Left ventricle myocardium superior (tissue), 1 donor: ENCODE measurements at places on chromosomes 1 and 21.

DNA sequence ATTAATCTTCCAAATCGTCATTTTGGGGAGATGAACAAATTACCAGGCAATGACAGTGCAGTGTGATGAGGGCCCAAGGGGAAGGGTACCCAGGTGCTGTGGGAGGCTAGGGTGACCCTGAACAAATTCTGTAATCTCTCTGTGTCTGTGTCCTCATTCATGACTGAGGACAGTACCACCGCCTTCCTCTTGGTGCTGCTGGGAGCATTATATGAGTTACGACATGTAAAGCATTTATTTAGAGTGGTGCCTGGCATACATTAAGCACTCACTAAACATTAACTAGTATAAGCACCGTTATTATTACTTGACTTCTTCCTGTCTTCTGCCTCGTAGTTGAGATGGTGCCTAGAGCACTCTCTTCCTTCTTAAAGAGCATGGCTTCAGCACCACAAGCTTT lies 468.2 kb upstream of the VAMP3 start:
- no peak for DNase-seq

DNA sequence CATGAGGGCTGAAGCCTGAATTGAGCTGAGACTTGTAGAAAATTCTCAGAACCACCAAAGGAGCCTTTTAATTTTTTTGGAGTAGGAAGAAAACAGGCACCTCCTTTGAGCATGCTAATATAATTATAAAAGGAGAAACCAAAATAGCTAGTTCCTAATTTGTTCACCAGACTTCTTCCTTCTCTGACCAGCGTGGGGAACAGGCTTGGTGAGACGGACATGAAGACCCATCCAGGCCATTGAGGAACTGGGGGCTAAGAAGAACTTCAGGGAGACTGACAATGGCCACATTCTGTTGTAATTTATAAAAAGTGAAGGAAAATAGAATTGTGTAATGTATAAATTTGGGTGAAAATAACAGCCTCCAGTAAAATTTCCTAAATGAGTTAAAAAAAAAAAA lies 62.6 kb downstream of the MAN1C1 start:
- no peak for DNase-seq

DNA sequence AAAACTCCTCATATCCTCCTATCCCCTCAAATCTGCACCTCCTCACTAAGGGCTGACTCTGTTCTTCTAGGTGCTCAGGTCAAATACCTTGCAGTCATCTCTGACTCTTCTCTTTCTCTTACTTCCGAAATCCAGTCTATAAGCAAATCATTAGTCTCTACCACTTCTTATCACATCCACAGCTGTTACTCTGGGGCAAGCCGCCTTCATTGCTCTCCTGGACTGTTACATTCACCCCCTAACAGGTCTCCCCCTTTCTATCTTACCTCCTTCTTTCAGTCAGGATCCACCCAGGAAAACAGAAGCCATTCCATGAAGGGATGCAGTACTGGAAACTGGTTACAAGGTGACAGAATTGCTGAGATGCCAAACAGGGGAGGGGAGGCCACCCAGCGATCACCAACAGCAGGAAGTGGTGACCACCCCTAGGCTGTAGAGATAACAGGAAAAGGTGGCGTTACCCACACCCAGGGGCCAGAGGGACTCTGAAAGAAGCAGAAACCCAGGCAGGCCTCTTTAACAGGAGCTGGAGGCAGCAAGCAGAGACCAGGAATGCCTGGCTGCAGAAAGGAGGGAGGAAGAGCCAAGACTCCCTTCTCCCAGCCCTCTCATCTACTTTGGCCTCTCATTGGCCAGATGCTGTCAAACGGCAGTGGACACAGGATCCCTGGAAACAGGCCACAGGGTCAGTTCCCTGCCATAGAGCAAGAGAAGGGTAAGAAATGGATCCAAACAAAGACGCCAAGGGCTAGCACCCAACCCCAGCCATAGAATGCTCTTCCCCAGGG lies 55.5 kb upstream of the FOXO6 start:
- no peak for DNase-seq

DNA sequence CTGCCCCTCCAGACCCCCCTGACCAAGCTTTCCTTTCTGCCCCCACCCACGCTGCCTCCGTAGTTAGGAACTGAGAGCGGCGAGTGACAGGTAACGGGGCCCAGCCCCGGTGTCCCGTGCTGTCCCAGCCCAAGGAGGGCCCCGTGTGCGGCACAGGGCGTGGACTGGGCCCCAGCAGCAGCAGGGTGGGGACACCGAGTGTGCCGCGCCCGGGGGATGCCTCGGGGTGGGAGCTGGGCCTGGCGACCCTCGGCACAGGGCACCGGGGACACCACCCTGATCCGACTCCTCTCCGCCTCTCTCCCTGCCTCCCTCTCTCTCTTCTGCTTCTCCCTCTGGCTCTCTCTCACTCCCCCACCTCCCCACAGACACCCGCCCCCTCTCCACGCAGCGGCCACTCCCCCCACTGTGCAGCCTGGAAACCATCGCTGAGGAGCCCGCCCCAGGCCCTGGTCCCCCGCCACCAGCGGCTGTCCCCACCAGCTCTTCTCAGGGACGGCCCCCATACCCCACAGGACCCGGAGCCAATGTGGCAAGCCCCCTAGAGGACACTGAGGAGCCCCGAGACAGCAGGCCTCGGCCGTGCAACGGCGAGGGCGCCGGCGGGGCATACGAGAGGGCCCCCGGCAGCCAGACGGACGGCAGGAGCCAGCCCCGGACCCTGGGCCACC lies 22.7 kb downstream of the PANK4 start:
- DNase-seq = no peak

DNA sequence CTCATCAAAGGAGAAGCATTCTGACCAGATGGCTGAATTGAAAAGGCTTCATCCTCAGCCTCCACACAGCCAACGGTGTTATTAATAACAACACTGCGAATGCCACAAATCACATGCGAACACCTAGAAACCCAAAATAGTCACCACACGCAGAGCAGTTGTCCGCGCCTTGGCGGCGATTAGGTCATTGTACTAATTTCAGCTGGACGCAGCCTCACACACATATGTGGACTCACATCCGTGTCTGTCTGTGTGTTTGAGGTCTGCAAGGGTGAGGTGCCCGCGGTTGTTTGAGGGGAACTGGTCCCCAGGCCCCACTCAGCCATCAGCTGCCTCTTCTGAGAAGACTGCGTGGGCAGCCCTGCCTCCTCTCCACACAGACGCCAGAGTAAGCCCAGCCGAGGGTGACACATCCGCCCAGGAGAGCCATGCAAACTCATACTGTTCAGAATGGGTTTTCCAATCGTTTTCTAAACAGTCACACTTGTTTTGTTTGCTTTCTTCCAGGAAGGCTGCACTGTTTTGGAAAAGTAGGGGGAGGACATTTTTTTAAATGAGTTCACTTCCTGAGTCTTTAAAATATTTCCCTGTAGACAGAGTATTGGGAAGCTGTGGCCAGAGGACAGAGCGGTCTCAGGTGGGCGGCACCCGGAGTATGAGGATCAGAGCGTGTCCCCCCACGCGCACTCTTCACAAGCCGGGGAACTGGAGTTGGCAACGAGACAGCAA lies 53.4 kb downstream of the TOMM20 start:
- peak; percentile 85 for DNase-seq
